ENCODE measurements at places on chromosomes 4 and X. TPM values are rescaled to one million over a fixed set of nuclear protein-coding genes. Genes with fewer than 3 reads are reported as not detected.

- no peak for DNase-seq
These were observed 32.0 kb downstream of the CEP135 start for GRCh38 chr4:55980725-55981124.

DNA sequence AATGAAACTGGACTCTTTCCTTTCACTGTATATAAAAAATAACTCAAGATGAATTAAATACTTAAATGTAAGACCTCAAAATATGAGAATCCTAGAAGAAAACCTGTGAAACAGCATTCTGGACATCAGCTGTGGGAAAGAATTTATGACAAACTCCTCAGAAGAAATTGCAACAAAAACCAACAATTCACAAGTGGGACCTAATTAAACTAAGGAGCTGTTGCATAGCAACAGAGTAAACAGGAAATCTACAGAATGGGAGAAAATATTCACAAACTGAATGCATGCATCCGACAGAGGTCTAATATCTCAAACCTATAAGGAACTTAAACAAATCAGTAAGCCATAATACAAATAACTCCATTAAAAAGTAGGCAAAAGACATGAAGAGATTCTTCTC lies 851.7 kb upstream of the PCDH10 start:
- DNase-seq = no peak

DNA sequence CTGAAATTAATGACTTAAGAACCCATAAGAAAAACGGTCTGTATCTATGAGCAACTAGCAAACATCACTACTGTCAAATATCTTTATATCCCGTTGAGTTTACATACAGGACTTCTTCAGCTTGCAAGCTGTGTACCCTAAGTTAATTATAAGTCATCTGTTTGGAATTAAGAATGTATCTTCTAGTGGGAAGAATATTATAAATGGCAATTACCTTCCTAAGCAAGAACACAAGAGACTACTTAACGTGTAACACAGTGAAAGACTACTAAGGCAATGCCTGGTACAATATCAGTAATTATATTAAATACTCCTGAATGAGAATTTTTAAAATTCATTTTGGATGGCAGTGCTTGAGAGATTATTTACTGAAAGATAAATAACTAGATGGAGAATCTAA lies 58.5 kb downstream of the ADGRA3 start:
- no peak for DNase-seq

DNA sequence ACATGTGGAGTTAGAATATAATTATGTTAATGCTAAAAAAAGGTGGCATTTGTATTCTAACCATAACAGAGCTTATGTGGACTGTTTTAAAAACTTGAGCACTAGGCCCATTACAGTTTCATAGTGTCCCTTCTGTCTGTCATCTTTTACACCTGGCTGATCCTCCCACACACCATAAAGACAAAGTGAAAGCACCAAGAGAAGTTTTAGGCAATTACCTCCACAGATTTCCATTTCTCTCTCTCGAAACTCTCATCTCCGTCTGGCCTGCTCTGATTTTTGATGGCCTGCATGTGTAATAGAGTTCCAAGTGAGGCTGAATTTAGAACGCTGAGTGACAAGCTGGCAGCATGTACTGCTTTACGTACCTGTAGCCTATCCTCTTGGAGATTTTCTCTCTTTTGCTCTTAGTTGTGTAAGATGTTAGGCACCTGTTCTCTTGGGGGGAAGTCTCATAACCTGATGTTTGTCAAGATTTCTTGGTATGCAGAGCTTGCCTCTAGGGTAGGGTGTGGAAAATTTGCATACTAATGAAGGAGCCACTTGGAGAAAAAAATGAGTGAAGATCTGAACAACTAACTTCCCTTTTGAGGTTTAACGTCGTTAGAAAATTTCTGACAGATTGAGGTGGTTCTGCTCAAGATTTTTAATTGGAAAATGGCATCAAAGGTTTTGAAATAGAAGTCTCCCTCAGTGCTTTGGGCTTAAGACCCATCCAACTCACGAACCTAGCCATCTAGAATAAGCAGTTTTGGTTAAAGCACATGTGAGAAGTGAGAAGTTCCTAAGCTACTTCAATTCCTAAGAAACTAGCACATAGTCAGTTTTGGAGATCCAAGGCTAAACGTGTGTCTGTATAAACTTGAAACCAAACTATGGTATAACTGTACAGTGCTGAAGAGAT lies 57.6 kb upstream of the RAP1GDS1 start:
- no peak for DNase-seq

DNA sequence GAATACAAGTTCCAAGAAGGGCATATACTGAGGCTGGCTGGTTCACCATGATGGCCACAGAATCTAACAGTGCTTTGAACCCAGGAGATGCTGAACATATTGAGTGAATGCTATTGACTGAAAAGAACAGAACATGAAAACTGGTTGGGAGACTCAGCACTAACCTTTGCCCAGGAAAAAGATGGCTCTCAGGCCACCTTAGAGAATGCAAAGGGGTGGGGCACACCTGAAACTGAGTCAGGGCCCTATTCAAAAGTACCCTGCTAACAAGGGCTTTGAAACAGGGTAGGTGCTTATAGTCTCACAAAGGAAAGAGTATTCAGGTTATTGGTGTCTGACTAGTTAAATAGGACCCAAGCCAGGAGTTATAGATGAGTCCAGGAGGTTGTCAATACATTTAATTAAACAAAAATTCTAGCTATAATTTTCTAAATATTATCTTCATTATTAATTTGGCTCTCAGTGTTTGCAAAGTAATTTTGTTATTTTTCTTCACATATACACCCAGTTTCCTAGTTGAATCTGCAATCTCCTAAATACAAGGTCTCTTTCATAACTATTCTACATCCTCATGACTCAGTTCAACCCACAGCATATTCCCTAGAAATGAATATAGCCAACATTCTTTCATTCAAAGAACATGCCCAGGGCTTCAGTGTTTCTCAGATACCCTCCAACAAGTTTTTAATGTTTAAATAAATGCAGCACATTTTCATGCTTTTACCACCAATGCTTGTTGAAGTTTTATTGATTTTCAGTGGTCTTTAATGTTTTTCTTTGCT lies 144.2 kb upstream of the RAPGEF2 start:
- DNase-seq = no peak

FOXR2 gene
- total RNA-seq = not detected

DNA sequence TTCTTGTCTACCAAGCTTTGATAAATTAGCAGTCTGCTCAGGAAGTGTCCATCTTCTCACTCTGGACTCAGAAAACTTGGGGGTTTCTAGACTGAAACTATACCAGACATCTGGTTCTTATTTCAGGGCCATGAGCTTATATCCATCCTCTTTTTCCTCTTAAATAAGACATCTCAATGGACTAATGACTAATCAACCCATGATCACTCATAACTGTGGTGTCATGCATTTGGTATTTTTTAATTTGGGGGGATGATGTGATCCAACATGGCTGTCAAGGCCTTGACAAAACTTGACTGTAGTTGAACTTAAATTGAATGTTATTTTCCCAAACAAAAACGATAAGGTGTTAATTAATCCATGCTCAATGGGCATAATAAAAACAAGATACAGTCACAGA lies 87.8 kb downstream of the GPRASP3 start:
- DNase-seq = no peak

Data from OCI-LY7 (cell line).